Fibroblast of upper back skin (primary cell): ENCODE measurements at places on chromosomes 11 and 22.

GRCh38 chr11:22626573-22627239, 1.1 kb upstream of the FANCF start:
- DNase-seq = no peak

GRCh38 chr11:15493921-15494620, 379.3 kb downstream of the INSC start:
- no peak for DNase-seq

GRCh38 chr11:9717040-9717357, 53.1 kb downstream of the SWAP70 start:
- no peak for DNase-seq

DNA sequence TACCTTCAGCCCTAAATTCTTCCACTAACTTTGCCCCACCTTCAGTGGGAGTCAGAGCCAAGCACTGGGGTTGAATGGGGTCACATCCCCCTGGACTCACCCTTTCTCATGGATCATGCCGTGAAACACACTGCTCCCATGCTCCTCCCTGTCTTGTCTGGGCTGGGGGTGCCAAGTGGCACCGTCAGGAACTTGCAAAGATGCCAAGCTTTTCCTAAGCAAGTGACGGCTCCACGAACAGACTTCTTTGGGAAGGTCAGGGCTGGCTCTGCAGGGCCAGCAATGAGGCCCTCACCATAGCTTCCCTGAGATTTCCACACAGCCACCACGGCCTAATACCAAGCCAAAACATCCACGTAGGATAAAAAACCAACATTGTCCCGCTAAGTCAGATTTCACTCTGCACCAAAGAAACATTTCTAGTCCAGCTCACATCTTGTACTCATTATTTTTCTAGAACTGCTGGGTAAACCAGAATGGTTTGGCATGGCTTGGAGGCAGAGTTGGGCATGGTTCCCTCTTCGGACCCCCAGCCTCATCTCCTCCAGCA, 76.5 kb downstream of the NAT10 start:
- DNase-seq = no peak

DNA sequence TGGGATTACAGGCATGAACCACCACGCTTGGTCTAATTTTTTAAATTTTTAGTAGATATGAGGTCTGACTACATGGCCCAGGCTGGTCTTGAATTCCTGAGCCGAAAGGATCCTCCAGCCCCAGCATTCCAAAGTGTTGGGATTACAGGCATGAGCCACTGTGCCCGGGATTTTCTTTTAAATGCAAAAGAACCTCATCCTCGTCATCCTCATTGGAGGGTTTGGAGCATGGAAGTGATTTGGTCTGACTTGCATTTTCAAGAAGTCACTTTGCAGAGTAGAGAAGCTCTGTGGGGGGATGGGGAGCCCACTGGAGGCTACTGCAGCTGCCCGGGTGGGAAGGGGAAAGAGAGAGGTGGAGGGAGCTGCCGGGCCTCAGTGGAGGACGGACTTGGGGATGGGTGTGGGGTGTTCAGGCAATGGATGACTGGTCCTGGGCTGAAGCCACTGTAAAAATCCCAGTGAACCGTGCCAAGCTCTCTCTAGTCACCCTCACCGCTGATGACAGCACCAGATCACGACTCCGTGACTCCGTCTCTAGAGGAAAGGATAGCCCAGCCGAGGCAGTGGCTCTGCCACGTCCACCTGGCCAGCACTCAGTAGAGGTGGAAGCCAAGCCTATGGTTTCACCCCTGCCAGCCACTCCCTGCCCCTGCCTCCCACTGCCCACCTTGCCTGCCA, 32.8 kb upstream of the SLC22A12 start:
- DNase-seq = no peak
